Osteoblast (primary cell): ENCODE measurements at places on chromosomes 4 and X.

GRCh38 chr4:15131551-15131950 is 129.3 kb downstream of the CPEB2 start:
- no peak for DNase-seq

GRCh38 chr4:55980725-55981124 is 32.0 kb downstream of the CEP135 start:
- no peak for DNase-seq

GRCh38 chr4:83358410-83358809 is 23.8 kb upstream of the HPSE start:
- peak; percentile 37 for DNase-seq

- DNase-seq = no peak
Measured at GRCh38 chr4:188037003-188037713, 41.6 kb downstream of the ZFP42 start.

- DNase-seq = peak; percentile 35
Measured at GRCh38 chrX:77622672-77623071, 163.3 kb downstream of the ATRX start.

DNA sequence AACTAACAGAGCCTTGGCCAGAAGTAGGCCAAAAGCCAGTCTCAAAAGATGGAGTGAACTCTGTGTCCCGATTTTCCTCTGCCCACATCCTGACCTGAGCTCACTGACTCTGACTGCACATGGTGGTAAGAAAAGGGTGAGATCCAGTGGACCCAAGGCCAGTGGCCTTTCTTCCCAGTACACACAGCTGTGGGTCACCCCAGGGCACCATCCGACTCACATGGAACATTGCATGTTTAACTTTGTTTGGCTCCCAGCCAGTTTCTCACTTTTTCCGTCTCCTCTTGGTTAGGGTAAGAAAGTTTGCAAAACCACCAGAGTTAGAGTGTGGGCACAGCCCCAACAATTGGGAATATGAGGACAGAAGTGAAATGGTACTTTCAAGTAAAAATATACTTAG is 69.8 kb downstream of the GAB1 start:
- DNase-seq = peak; percentile 25

- peak; percentile 55 for DNase-seq
Measured at GRCh38 chr4:2356123-2357069, 62.0 kb downstream of the ZFYVE28 start.

GRCh38 chrX:45660477-45660876 is 459.8 kb upstream of the DIPK2B start:
- no peak for DNase-seq
